ENCODE measurements at places on chromosomes 11 and 22.

DNA sequence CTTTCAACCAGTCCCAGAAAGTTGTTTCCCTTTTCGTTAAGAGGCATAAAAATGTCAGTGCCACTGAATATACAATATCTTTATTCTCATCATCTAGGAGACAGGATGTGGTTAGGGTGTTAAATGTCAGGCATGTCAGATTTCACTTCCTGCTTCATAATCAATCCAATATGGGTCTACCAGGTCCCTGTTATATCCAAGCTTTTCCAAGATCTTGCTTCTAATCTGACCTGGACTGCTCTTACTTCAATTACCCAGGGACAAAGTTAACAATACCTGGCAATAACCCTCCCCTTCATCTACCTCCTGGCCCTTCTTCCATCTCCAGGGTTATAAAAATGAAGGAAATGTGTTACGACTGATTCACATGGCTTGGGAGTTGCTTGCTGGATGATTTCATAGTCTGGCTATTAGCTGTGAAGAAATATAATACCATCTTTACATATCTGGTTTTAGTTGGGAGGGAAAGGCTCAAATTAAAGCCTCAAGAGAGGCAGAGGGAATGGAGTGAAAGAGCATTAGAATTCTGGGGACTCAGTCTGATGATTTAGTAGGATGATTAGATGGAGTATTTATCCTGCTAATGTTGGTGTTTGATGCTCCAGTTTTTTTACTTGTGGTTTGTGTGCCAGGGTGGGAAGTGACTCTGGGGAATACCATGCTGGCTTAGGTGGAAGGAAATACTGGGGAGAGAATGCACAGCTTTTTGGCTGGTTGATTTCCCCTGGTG is 534.3 kb downstream of the ETS1 start:
- DNase-seq, result peak; percentile 44

DNA sequence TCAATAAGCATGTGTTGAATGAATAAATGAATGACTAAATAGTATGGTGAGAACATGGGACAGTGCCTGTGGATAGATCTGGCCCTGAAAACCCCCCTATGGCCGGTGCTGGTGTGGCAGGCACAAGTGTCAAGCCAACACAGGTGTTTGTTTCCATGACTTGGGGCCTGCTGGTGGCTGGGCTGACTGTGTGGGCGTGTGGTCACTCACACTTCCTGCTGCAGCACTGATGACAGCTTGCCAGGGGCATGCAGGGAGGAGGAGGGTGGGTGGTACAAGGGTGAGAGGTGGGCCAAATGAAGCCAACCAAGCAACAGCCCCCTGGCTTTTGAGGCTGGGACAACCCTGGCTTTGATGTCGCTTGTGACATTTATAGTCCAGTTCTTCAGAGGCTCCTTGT is 30.3 kb upstream of the ABCC8 start:
- no peak for DNase-seq

GRCh38 chr11:57584341-57584740 is 13.1 kb upstream of the SERPING1 start:
- DNase-seq, result no peak

- DNase-seq, result peak; percentile 61
Measured at GRCh38 chr11:57641011-57641807, 8.5 kb downstream of the YPEL4 start.

GRCh38 chr22:38844315-38845003 is 631 bp upstream of the NPTXR start:
- no peak for DNase-seq

GRCh38 chr11:94132152-94132558 is 3.5 kb downstream of the PANX1 start:
- peak; percentile 73 for DNase-seq

GRCh38 chr11:79437981-79438630 is 2.7 kb downstream of the TENM4 start:
- peak; percentile 80 for DNase-seq

GRCh38 chr11:119533921-119534736 is 111.2 kb upstream of the THY1 start:
- DNase-seq, result peak; percentile 86

GRCh38 chr11:437228-437870 is 4.5 kb downstream of the ANO9 start:
- no peak for DNase-seq

DNA sequence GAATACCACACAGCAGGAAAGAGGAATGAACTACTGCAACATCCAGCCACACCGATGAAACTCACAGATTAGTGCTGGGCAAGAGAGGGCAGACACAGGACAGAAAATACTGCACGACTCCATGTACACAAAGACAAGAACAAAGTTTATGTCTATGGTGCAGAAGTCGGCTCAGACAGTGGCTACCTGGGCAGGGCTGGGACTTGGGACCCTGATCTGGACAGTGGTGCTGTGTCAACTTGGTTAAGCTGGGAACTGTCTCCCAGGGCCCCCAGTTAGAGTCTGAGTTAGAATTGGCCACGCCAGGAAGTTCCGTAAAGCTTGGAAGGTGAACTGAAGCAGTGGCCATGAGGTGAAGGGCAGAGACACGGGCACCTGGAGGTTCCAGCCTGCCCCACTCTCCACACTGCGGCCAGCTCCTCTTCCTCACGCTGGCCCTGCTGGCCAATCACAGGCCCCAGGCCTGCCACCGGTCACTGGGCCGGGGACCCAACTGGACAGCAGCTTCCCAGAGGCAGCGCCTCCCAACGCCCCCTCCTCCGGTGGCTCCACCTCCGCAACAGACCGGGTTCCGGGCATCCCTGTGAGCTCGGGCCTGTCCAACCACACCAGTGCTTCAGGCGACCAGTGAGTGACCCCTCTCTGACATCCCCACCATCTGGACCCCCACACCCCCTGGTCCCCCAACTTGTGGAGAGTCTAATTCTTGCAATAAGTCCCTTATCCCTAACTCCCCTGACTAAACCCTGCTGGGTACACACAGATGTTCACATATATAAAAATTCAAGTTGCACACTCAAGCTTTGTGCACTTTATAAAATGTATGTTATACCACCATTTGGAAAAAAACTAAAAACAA is 93.7 kb downstream of the MICAL3 start:
- no peak for DNase-seq

DNA sequence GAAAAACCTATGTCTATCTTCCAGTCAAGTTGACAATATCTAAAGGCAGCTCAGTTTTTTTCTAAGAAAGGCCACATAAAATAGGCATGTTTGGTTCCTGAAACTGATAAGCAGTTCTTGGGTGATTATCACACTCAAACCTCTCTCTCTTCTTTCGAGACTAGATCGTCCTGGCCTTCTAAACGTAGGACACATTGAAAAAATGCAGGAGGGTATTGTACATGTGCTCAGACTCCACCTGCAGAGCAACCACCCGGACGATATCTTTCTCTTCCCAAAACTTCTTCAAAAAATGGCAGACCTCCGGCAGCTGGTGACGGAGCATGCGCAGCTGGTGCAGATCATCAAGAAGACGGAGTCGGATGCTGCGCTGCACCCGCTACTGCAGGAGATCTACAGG is 15.1 kb downstream of the CDPF1 start:
- no peak for DNase-seq

GRCh38 chr22:26777156-26777801 is 119.9 kb downstream of the MIAT start:
- no peak for DNase-seq

GRCh38 chr11:257766-258493 is 20.3 kb upstream of the NLRP6 start:
- no peak for DNase-seq

- peak; percentile 39 for DNase-seq
Measured at GRCh38 chr22:42283278-42284201, 13.1 kb upstream of the TCF20 start.

GRCh38 chr11:75107187-75107586 is 10.5 kb upstream of the OR2AT4 start:
- no peak for DNase-seq

GRCh38 chr22:47308886-47309285 is 546.4 kb downstream of the TBC1D22A start:
- DNase-seq, result no peak

DNA sequence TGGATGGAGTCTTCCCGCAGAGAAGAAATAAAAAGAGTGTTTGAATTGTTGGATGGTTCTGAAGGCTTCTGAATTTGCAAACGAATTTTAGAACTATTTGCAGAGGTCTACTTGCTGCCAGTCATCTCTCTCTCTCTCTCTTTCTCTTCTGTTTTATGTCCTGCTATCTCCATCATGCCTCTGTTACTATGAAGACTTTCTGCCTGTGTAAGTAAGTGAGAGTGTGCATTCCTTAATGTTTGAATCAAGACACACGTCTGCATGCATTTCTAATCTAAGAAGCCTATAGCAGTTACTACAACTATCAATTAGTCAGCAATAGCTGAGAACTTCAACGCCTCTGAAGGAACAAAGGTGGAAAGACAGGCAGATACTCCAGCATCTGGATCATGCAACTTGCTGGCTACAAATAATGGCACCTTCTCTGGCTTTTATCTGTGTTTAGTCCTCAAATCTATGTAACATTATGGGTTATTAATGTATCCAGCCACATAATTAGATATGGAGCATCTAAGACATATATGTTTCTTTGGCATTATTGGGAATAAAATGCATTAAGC is 191.5 kb upstream of the BLID start:
- DNase-seq, result no peak

GRCh38 chr11:104198576-104198975 is 34.6 kb upstream of the PDGFD start:
- peak; percentile 96 for DNase-seq

- DNase-seq, result no peak
Measured at GRCh38 chr11:67558084-67558772, 25.4 kb upstream of the GSTP1 start.

GRCh38 chr11:5204787-5205186 is 4.3 kb upstream of the OR51V1 start:
- peak; percentile 38 for DNase-seq

- DNase-seq, result no peak
Measured at GRCh38 chr11:120254788-120255518, 15.0 kb downstream of the POU2F3 start.

- DNase-seq, result no peak
Measured at GRCh38 chr22:34986523-34986922, 79.4 kb upstream of the ISX start.

- DNase-seq, result peak; percentile 64
Measured at GRCh38 chr11:60978546-60979380, 7.3 kb downstream of the CD6 start.

- no peak for DNase-seq
Measured at GRCh38 chr11:124176925-124177715, 6.0 kb upstream of the OR10D3 start.

- peak; percentile 24 for DNase-seq
Measured at GRCh38 chr11:93537767-93538261, 5.4 kb downstream of the SMCO4 start.

DNA sequence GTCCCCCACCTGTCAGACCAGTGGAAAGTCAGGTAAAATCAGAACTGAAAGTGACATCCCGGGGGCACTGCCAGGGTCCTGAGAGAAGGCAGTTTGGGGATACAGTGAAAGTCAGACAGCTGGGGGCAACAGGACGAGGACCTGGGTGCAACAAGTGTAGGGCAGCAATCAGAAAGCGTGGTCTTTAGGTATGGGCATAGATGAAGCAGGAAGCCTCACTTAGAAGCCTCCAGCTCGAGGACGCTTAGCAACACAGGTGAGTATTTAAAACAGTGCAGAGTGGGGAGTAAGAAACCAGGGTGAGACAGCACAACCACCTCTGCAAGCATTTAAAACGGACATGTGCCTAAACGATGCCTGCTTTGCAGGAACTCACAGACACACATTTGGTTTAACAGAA is 64.6 kb upstream of the POU2AF1 start:
- peak; percentile 72 for DNase-seq

GRCh38 chr11:61923166-61924063 is 6.0 kb upstream of the RAB3IL1 start:
- peak; percentile 74 for DNase-seq

- no peak for DNase-seq
Measured at GRCh38 chr11:97615546-97615945, 1225.7 kb downstream of the JRKL start.

DNA sequence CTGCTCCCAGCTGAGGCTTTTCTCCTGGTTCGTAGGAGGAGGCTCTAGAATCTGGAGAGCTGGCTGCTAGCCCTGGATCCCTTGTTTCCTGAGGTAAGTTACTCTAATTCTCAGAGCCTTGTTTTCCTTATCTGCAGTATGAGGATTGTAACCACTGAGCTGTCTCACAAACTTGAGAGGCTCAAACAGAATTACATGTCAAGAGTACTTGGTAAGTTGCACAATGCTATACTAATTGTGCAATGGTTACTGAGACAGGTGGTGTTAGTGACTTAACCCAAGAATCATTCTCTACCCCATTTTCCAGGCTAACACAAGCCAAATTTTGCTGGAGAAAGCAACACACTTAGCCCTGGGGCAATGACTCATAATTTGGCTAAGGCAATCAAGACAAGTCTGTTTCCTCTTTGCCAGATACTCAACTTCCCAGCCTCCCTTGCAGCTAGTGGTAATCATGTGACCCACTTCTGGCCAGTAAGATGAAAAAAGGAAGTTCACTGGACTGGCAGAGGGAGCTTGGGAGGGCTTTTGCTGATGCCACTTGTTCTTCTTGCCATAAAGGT is 348.0 kb downstream of the TENM4 start:
- DNase-seq, result peak; percentile 85

DNA sequence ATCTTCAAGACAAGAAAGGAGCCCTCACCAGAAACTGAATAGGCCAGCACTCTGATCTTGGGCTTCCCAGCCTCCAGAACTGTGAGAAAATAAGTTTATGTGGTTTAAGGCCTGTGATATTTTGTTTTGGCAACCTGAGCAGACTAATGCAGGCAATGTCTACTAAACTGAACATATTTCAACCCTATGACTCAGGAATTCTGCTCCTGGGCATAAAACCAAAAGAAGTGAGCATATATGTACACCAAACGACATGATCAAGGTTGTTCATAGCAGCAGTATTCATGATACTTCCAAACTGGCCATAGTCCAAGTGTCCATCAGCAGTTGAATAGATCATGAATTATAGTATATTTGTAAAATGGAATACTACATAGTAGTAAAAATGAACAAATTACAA is 29.0 kb downstream of the CSNK2A3 start:
- DNase-seq, result no peak

GRCh38 chr22:28075358-28075981 is 156.4 kb upstream of the PITPNB start:
- no peak for DNase-seq

DNA sequence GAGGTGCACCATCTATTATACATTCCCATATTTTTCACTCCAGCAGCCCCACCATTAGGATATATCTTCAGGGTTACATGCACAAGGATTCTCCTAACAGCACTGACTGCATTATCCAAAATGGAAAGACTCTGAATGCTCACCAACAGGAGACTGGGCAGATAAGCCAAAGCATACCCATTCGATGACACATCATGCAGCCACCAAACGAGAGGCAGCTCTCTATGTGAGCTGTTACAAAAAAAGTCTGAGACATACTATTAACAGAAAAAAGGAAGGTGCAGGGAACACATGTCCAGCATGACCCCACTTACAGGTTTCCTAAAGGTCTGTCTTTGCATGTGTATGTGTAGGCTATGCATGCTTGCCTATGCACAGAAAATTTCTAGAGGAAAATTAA is 12.4 kb upstream of the SERPIND1 start:
- DNase-seq, result no peak

DNA sequence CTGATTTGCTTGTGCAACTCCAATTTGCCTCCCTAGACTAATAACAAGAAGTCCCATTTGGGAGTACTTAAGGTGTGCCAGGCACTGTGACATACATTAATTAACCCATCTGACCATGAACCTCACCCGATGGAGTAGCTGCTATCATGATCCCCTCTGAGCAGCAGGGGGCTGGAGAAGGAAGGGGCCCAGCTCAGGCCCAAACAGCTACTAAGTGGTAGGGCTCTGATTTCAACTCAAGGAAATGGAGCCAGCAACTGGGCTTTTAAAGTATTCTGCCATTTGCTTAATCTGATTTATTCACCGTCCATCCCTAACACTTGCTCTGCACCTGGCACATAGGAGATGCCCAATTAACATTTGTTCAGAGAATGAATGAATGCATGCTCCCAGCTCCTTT is 1.2 kb downstream of the CRYBB1 start:
- no peak for DNase-seq
